Mesothelial cell of epicardium (in vitro differentiated cells): ENCODE measurements at places on chromosomes 3 and 15.

DNA sequence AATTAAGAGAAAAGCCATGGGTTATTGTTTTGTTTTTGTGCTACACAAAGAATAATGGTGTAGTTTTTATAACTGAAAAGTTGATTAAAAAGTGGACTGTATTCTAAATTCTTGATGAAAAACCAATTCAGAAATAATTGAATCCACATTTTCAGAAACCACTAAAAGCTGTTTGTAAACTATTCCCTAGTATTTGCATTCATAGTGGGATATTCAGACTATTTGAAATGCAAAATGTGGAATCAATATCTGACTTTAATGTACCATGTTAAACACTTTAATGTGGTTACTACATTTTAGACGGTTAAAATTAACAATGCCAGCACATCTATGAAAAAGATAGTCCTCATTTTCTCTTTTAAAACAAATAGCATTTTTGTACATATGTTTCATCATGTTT, 104.6 kb downstream of the ZIC4 start:
- DNase-seq = no peak

DNA sequence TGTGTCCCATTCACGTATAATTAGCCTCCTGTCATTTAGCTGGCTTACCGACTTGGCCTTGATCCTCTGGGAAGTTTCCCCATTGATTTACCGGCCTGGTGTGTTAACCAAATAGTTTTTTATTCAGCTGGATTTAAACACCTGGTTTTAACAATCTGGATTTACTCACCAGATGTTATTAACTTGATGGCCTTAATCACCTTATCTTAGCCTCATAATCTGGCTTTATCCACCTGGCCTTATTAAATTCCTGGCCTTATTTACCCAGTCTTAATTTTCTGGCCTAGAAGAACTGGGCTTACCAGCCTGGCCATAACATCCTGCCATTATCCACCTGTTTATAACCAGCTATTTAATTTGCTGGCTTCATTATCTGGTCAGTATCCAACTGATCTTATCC, 89.9 kb downstream of the IL12A start:
- no peak for DNase-seq

GRCh38 chr3:182501856-182502255, 291.4 kb upstream of the ATP11B start:
- no peak for DNase-seq

DNA sequence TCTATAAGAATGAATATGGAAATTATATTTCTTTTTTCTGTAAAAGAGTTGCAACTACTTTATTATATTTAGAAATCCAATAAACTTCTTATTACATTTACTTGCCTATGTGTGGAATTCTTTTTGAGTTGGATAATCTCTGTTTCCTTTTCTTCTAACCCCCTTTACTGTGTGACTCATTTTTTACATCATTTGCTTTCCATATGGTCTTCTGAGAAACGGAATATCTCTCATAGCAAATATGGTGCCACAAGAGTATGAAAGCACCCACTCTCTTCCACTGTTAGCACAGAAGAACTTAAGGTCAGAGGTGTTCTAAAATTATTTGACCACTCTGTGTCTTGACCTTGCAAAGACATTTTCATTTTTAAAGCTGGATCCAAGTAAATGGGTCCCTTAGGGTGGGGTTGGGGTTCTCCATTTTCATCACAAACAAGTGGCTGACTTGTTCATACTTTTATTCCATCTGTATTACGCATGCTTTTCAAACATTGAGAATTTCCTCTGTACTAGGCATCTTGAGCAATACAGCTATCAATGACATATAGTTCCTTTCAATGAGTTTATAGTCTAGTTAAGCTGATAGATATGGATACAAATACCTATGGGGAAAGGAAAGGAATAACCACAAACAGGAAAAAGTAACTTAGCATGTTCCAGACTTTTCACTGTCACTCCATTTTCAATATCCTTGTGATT, 281.1 kb upstream of the TPRG1 start:
- DNase-seq = no peak

GRCh38 chr3:171251835-171252234, 208.4 kb downstream of the TNIK start:
- DNase-seq = no peak

DNA sequence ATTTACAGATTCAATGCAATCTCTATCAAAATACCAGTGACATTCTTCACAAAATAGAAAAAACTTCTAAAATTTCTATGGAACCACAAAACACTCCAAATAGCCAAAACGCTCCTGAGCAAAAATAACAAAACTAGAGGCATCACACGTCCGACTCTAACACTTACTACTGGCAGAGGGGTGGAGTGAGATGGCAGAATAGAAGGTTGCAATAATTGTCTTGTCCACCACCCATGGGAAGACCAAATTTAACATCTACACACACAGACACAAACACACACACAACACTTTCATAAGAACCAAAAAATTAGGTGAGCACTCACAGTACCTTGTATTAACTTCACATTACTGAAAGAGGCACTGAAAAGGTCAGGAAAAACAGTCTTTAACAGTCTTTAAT, 21.3 kb upstream of the KPNA4 start:
- no peak for DNase-seq

DNA sequence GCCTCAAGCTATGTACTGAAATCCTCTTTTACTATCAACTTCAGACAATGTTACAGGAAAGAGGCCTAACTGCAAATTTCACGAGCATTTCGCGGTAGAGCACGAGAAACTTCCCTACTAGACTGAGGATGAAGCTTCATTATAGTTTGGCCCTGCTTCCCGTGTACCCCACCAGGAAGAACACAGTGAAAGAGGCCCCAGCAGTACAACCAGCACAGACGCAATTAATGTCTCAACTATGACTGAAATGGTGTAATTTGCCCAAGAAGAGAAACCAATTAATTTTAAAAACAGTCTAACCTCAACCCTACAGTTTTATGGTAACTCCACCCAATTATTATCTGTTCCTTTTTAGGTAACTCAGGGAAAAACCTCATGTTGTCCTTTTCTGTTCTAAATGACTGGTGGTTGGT, 12.1 kb downstream of the CHSY1 start:
- no peak for DNase-seq

DNA sequence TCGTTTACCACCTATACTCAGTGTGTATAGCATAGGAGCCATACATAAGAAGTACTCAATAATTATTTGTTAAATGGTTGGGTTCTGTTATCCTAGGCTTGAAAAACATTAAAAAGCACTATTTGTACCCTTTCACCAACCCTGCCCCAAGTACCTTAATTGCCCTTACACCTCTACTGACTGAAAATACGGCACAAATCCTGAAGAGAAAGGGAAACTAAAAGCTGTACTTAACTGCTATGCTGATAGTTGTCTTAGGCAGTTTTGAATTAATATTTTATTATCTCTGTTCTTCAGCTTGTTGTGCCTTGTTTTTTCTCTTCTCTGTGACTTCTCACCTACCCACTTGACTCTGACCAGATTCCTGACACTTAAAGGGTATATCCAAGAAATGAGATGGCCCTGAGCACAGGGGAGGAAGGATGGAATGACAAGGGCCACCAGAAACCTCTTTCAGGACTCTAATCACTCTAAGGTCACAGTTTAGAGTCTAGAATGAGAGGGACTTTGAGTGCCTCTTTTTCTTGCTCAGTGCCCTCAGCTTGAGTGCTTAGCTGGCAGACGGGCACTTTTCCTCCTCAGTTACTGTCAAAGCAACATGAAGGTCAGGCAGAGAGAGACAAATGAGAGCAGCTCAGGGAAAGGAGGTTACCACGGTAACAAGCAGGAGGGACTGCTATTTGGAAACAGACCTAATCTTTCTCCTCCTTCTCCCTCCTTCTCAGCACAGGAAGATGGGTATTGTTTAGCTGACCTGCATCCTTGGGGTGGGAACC, 136.5 kb downstream of the ZNF609 start:
- no peak for DNase-seq

DNA sequence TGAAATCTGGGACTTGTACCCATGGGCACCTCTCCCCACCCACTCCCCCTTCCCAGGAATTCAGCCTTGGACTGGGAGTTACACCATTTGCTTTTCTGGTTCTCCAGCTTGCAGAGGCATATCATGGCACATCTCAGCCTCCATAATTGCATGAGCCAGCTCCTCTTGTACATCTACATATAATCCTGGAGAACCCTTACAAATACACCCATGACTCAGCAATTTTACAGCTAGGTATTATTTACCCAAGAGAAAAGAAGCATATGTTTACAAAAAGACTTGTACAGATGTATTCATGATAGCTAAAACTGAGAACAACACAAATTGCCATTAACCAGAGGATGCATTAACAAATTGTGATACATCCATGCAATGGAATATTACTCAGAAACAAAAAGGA, 58.4 kb downstream of the RPLP1 start:
- DNase-seq = no peak
